ENCODE measurements at places on chromosomes 1 and 21.

GRCh38 chr1:24925082-24925779, 4.8 kb downstream of the RUNX3 start:
- DNase-seq = peak; percentile 82

- no peak for DNase-seq
Observed at GRCh38 chr1:37070126-37070525, 35.8 kb upstream of the GRIK3 start.

- no peak for DNase-seq
Observed at GRCh38 chr21:38596264-38597042, 98.2 kb upstream of the ERG start.

DNA sequence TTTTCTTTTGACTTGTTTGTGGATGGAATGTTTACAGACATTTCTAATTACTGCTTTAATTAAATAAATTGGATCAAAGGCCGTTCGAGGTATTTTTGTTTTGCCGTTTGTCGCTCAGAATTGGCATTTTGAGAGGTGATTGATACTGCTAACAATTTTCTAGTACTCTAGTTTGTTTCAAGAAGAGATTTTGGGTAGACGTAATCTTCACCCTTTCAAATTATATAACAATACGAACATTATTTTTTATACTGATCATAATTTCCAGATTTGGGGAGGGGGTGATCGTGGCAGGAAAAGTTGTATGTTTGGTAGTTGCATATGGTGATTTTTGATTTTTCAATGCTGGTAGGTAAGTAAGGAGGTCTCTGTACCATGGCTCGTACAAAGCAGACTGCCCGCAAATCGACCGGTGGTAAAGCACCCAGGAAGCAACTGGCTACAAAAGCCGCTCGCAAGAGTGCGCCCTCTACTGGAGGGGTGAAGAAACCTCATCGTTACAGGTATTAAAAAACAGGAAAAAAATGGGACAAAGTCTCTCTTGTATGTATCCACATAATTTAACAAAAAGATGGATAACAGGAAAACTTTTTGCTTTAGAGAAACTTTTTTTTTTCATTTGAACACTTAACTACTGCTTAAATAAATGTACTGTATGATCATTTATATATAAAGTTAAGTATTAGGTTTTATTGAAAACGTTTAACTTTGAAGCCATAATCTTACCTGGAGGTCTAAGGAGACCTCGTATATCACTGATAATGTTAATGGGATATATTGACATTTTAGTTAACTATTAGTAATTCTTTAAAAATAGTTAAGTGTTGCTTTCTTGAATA, 1.7 kb downstream of the H3-3A start:
- DNase-seq = peak; percentile 22

DNA sequence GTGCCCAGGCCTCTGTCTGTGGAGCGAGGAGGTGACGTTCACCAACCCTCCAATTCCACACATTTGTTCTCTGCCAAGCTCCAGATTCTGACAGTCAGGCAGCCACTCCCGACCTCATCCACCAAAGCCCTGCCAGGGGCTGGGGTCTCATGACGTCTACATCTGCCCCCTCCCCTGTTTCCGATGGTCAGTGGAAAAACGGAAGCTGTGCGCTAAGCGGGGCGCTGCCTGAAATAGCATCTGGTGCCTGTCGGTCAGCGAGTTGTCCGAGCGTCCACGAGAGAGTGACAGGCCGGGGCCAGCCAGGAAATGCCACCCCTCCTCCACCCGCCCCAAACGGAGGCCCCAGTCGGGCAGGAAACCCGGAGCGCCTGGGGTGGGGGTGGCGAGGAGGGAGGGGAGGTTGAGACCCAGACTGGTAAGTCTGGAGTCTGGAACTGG, 3.2 kb upstream of the TAL1 start:
- no peak for DNase-seq

- DNase-seq = no peak
Observed at GRCh38 chr1:34532113-34532512, 222.7 kb upstream of the GJB5 start.
